Omental fat pad (tissue), 4 donors: ENCODE measurements at places on chromosomes 2 and 18.

GRCh38 chr2:64329848-64330247, 124.1 kb upstream of the LGALSL start:
- DNase-seq = no peak

DNA sequence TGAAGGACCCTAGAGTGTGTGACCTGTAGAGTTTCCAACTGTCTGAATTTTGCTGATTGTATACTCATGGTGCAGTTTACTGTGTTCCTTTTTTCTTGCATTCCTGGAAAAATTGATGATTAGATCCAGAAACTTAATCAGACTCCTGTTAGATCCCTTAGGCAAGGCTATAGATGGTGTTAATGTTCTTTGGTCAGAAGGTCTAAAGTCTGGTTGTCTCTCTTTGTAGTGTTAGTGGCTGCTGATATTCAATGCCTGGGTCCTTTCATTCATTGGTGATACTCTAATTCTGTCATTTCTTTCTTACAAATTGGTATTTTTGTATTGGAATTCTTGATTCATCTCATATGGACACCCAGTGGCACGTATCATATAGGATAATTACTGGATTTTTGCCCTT, 6.3 kb downstream of the CCNT2 start:
- no peak for DNase-seq

DNA sequence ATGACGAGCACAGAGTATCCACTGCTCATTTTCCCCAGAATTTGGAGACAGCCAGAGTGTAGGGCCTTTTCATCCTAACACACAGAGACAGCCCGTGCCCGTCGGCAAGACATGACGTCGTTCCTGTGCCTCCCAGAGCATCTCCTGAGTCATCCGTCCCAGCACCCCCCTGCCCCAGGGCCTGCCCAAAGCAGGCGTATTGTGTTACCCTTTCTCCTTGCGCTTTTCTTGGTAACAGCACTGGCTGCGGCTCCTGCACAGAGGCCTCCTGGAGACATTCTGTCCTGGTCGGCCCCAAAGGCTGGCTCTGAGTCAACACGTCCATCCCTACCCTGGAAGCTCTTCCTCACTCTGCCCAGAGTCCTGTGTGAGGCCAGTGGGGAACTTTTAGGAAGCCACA, 217.1 kb downstream of the KLHL29 start:
- DNase-seq = no peak

GRCh38 chr2:16124881-16125613, 184.7 kb downstream of the MYCN start:
- no peak for DNase-seq

GRCh38 chr2:165889798-165890197, 63.8 kb downstream of the TTC21B start:
- no peak for DNase-seq

- no peak for DNase-seq
These were observed 13.2 kb downstream of the TSHZ1 start for GRCh38 chr18:75223687-75224347.

GRCh38 chr18:5772306-5773105, 122.8 kb downstream of the TMEM200C start:
- no peak for DNase-seq

- peak; percentile 22 for DNase-seq
These were observed 67.2 kb downstream of the POLR1A start for GRCh38 chr2:86038291-86039081.

- no peak for DNase-seq
These were observed 3.9 kb downstream of the IL18R1 start for GRCh38 chr2:102359527-102359926.

GRCh38 chr2:69946351-69947324, 14.8 kb downstream of the ASPRV1 start:
- DNase-seq = no peak

- DNase-seq = no peak
These were observed 296.5 kb downstream of the MTX2 start for GRCh38 chr2:176565641-176566323.

GRCh38 chr2:238103465-238104225, 3.5 kb downstream of the ESPNL start:
- no peak for DNase-seq

DNA sequence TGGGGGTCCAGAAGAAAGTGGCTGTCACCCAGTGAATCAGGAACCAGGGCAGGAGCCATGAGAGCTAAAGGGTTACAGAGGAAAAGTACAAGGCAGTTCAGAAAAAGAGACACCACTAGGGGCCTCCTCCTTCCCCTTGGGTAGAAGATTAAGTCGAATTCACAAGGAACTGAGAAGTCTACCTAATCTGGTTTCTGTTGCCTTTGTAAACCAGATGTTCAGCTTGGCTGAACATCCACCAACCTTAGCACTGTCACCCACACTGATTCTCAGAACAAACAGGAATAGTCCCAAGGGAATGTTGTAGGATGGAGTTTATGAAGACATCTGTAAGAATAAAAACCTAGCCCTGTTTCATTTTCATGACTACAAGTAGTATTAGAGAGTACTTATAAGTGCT, 90.4 kb upstream of the NOSTRIN start:
- no peak for DNase-seq

GRCh38 chr18:44552706-44553105, 128.0 kb upstream of the SETBP1 start:
- DNase-seq = no peak

- DNase-seq = no peak
These were observed 81.9 kb downstream of the LONRF2 start for GRCh38 chr2:100240386-100240785.

DNA sequence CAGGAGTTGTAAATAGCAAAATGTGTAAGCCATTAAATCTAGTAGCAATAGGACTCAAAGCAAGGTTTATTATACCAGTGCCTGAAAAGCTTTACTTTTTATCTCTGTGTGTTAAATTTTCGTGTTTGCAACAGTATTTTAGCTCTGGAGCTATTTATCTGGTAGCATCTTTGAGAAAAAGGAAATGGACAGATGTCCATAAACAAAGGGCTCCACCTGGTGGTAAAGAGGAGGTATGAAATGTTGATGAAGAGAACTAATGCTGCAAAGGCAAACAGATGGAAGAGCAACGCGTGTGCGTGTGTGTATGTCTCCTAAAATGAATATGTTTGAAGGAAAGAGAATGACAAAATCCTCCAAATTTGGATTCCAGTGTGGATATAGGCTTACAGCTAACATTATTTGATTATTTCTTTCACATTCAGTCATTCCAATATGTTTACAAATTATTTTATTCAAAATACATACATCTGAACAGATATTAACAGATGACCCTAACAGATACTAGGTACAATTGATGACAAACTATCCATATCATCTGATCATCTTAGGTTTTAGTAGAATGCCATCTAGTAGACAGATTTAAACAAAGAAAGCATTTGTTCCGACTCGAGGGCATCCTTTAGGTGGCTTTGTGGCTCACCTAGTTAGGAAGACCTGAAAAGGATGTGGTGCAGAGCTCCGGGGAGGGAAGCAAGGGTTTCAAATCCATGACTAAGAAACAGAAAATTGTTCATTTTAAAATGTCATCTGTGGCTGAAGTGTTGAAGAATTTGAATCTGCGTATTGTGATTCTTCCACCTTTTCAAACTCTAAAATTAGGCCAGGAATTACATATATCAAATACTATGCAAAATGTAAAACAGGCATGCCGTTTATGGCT, 383.3 kb downstream of the MTX2 start:
- DNase-seq = no peak

- no peak for DNase-seq
These were observed 70.2 kb upstream of the TEX51 start for GRCh38 chr2:126828491-126828890.

DNA sequence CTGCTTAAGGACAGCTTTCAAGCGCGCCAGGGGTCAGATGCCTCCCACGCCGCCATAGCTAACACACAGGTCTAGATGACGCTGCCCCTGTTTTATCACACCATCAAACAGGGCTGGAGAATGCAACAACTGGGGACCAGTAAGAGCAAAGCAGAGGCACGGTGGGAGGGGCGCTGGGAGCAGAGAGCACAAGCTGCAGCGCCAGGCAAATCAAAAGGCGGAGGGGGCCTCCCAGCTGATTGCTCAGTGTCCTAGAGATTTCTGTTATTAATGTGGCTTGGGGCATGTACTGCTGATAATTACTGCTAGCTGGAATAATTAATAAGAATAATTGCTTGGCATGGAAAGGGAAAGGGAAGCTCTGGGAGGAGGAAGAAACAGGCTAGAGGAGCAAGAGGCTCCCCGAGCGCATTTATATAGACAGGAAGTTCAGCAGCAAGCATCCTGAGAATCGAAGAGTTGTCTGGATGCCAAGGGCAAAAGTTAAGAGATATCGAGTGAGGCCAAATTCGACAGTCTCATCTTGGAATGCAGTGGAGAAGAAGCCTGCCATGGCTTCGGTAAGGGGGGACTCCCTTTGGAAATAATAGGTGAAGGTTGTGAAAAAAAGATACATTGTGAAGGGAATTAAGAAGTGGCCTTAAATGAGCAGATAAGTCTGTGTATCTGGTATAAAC, 104.5 kb upstream of the ZNF521 start:
- no peak for DNase-seq

GRCh38 chr2:160561551-160562295, 68.1 kb upstream of the RBMS1 start:
- no peak for DNase-seq

- no peak for DNase-seq
These were observed 30.0 kb downstream of the CROCC2 start for GRCh38 chr2:240936106-240936505.

DNA sequence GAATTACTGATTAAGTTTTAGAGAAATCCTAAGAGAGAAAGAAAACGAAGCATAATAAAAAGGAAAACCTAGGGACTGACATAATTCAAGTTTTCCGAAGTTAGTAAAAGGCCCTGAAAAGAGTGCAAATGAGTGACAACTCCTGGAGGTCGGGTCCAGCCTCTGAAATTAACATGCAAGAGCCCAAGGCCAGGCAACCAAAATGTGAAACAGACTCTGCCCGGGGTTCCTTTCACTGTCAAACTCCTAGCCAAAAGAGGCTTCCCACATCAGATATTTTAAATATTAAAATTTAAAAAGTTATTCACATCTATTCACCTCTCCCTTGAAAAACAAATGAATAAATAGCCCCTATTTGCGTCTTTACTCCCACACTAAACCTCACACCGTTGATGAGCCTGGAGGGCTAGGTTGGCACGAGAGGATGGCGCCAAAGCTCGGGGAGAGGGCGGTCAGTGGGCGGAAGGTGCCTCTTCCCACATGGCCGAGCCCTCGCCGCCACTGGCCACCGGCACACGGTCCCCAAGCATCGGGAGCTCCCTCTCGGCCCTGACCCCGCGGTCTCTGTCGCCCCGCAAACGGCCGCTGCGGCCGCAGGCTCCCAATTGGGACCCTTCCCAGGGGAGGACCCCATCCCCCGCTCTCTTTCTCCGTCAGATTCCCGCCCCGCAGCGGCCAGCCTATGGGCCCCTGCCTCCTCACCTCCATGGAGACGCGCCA, 630 bp downstream of the PPM1G start:
- DNase-seq = no peak
